ENCODE measurements at places on chromosomes 2 and 18.

- peak; percentile 40 for DNase-seq
Observed at GRCh38 chr2:180730976-180731375, 249.4 kb upstream of the UBE2E3 start.

DNA sequence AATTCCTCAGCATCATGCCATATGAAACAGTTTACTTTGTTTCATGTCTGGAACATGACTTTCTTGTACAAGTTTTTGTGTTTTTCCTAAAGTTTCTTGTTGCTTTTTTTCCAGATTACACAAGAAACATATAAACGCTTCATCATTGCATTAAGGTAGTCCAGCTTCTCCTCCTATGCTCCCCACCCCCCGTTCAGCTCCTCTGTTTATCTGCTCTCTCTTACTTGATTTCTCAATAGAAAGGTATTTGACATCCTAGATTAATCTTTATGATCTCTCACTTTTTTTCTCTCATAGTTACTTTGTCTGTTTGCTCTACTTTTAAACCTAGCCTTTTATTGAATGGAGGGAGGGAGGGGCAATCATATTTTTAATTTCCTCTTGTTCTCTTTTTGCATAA lies 25.4 kb downstream of the SLC40A1 start:
- no peak for DNase-seq

DNA sequence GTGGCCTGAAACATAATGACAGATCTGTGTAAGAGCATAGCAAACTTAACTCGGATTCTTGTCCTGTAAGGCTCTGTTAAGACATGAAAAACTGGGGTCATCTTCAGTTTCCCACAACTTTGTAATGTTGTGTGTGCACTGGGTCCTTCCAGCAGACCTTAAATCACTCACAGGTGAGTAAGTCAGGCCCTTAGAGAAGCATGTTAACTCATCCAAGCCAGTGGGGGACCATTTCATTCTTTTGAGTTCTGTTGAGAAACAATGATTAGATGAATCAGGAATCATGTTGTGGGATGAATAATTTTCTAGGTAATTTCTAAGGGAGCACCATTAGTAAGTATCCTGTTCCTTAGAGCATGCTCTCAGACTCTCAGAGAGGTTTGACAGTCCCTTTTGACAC lies 167.1 kb downstream of the ESCO1 start:
- no peak for DNase-seq

GRCh38 chr2:19332503-19332902 lies 25.9 kb downstream of the OSR1 start:
- no peak for DNase-seq

DNA sequence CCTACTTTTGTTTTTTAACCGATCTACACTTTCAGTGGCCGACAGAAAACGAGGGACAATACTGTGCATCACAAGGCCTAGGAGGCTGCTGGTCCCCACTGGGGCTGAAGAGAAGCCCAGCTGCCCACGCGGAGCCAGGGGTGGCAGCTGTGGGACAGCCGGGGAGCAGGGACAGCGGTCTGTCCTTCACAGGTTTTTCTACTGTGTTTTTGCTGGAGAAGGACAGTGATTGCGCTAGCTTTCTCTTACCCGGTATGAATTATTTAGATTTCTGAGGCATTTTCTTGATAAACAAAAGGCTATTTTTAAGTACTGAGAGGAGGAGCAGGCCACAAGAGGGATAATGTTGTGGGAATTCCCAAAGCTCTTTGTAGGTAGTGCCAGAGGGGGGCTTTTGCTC lies 219.8 kb downstream of the ATAD2B start:
- no peak for DNase-seq
